ENCODE measurements at places on chromosomes 3 and 15.

DNA sequence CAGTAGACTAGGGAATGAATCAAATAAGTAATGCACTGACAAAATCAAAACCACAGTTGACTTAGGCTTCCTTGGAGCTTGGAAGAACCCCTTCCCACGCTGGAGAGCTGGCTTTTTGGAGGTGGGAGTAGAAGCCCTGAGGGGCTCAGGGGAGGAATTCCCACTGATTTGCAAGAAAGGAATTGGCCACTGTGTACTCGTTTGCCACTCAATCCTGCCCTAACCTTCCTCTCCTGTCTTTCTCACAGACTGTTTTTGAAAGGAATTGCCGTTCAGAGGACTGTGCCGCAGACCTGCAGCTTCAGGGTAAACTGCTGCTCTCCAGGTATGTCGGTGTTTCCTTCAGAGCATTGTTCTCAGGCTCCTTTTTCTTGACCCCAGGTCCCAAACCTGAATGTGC, 208.2 kb upstream of the CTDSPL start:
- no peak for DNase-seq

- no peak for DNase-seq
These were observed 343.7 kb downstream of the NSUN3 start for GRCh38 chr3:94406595-94406994.

DNA sequence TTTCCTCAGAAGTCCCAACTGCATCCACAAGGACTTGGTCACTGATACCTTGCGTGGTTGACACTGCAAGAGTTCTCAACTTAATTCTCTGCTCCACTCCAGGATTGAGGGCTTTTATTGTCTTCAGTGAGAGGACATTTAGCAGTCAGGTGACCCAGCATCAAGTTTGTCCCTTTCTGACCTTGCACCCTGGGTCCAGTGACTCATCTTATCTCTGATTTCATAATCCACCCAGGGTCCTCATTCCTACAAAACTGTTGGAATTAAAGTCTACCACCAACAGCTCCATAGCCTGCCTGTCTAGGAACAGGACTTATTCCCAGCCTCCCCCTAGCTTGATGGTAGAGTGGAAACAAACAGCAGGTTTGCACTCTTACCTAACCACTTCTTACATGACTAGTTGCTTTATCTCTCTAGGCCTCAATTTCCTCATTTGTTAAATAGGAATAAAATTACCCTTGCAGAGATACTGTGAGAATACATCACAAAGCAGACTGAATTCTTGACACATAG, 151.3 kb upstream of the LPP start:
- DNase-seq: no peak

GRCh38 chr3:25349828-25350724, 78.0 kb upstream of the RARB start:
- no peak for DNase-seq

- DNase-seq: no peak
These were observed 828 bp upstream of the VWA5B2 start for GRCh38 chr3:184228376-184229137.

GRCh38 chr3:16142350-16143025, 32.0 kb upstream of the GALNT15 start:
- no peak for DNase-seq

GRCh38 chr3:94909726-94910125, 846.9 kb downstream of the NSUN3 start:
- no peak for DNase-seq

DNA sequence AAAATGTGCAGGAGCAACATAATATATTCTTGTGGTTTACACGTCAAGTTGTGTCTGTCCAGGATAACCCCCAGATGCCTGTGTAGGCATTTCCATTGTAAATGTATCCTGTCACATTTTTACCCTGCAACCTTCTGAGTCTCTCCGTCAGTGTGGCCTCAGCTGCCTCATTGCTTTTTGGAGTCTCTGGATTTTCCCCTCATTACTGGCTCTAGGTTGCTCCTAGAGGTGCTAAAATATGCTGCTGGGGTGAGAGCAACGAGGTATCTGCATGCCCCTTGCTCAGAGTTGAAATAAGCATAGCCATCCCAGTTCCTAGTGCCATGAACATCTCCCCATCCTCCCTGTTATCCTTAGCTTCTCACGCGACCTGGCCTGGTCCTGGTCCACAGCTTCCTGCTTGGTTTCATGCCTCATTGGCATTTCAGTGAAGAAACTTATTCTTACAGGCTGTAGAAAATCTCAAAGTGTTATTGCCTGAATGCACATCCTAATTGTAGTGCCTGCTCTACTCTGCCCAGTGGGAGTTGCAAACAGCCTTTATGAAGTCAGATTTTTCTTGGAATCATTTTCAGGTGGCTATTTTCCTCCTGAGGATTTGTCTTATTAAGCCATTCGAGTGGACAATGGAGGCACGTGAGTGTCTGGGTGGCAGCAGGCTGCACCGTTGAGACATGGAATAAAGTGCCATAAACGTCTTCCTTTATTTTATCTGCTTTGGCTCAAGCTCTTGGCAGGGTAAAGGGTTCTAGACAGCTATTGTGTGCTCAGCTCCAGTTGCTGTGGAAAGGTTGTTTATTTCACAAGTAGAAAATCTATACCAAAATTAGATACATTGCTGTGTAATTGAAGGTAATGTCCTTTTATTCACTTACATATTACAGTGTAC, 33.2 kb downstream of the OXNAD1 start:
- DNase-seq: no peak

DNA sequence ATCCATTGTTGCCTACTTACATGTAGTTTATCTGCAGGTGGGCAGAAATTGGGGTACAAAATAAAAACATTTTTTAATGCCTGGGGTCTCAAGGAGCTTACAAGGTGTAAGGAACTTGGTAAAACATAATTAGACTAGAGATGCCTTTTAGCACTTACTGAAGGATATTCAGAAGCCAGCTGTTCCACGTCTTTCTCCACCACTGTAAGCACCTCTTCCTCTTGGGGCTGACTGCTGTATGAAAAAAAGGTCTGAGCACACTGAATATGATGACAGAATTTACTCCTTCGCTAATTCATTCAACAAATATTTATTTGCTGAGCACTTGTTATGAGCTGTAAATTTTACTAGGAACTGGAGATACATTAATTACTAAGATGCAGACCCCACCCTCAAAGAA, 539.1 kb downstream of the UNC13C start:
- DNase-seq: no peak

GRCh38 chr3:187223799-187224198, 26.5 kb downstream of the RTP1 start:
- no peak for DNase-seq

GRCh38 chr3:69743975-69744906, 5.0 kb downstream of the MITF start:
- no peak for DNase-seq

- DNase-seq: no peak
These were observed 32.2 kb downstream of the FILIP1L start for GRCh38 chr3:100081986-100082692.

- DNase-seq: peak; percentile 87
These were observed 9.7 kb upstream of the THUMPD3 start for GRCh38 chr3:9352917-9353752.

DNA sequence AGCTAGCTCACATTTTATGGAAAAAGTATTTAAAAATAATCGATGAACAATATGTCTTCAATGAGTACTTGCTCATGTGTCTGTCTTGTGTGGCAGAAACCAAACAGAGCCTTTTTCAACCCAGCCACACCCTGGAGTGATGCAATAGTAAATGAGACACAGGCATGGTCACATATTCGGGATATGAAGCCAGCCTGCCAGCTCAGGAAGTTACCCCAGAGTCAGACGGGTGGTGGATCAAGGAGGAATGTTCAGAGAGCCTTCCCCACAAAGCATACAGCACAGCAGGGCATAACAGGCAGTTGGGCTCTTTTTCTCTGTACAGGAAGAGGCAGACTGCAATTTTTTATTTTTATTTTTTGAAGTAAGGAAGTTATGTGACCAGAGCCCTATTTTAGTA, 27.3 kb downstream of the LARP6 start:
- DNase-seq: peak; percentile 97

DNA sequence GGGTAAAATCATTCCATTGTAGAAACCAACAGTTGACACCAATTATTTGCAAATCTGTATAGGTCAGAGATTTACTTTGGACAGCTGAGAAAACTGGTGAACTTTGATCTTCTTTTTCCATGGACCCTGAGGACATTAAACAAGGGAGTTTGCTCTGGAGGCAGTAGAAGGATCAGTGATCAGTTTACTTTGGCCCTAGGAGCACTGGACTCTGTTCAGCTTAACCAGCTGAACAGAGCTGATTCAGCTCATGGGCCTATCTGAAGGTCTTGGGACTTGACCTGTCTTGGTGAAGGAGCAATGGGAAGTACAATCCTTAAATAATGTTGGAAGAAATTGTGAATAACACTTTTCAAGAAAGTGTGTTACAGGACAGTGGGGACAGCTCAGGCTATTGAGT, 15.2 kb upstream of the TF start:
- no peak for DNase-seq

DNA sequence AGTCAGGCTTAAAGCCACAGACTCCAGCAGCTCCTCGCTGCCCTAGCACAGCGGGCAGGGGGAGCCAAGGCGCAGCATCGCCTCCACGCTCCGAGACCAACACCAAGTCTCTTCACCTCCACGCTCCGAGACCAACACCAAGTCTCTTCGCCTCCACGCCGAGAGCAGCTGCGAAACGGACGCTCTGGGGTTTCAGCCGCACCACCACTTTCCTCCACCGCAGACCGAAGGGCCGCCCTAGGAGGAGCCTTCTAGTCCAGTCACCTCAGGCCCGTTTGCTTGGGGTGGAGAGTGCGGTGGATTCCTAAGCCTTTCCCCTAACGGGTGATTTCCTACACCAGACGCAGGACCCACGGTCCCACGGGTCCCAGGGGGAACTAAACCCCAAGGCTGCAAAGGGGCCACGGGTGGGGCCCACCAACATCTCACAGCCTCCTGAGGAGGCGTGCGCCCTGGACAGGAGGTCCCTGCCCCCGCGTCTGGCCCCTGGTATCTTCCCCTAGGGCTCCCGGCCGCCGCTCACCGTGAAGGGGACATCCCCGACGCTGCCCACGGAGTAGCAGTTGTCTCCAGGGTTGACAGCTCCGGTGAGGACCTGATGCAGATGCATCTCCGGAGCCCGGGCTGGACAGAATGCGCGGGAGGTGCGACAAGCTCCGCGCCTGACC, 501 bp downstream of the DMXL2 start:
- DNase-seq: peak; percentile 77
